ENCODE measurements at places on chromosomes 7 and 10. TPM values are rescaled to one million over a fixed set of nuclear protein-coding genes. Genes with fewer than 3 reads are reported as not detected.
A peak's percentile ranks its signal among the peaks of the same experiment; 100 is the strongest.

The HOXA1 gene
- 1.1 TPM for total RNA-seq

- no peak for DNase-seq
Measured at GRCh38 chr10:98029149-98030092, 1.0 kb downstream of the CRTAC1 start.

GRCh38 chr7:1810961-1811849, 141.1 kb downstream of the ELFN1 start:
- peak; percentile 48 for DNase-seq

DNA sequence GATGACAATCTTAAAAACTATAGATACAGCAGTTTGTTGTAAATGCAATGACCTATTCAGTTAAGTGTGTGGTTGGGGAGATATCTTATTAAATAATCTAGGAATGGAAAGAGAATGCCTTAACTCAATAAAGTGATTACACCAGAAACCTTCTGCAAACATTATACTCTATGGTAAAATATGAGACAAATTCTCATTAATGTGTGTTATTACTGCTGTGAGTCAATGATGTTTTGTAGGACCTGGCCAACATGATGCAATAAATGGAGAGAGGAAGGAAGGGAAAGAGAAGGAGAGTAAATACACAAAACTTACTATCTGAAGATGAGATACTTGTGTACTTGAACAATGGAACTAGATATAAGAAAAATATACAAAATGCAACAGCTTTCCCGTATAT, 25.1 kb downstream of the MKX start:
- DNase-seq: no peak

GRCh38 chr10:19654576-19654975, 161.7 kb upstream of the PLXDC2 start:
- no peak for DNase-seq

DNA sequence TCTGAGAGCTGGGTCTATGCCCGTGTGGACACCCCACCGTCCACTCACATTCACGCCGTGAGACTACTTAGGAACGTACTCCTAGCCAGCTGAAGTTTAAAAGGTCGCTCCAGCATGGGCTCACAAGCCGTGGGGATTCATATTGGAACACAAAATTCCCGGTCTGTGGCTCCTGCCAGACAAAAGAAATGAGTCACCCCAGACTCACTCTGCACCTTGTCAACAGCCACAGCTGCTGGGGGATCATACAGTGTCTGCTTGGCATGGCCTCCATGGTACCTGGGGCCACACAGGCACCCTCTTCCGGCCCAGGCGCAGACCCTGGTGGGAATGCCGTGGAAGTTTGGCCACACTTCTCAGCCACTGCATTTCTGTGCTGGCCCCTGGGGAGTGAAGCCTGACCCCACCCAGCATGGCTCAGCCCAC, 228.4 kb downstream of the DNAJB6 start:
- DNase-seq: no peak

DNA sequence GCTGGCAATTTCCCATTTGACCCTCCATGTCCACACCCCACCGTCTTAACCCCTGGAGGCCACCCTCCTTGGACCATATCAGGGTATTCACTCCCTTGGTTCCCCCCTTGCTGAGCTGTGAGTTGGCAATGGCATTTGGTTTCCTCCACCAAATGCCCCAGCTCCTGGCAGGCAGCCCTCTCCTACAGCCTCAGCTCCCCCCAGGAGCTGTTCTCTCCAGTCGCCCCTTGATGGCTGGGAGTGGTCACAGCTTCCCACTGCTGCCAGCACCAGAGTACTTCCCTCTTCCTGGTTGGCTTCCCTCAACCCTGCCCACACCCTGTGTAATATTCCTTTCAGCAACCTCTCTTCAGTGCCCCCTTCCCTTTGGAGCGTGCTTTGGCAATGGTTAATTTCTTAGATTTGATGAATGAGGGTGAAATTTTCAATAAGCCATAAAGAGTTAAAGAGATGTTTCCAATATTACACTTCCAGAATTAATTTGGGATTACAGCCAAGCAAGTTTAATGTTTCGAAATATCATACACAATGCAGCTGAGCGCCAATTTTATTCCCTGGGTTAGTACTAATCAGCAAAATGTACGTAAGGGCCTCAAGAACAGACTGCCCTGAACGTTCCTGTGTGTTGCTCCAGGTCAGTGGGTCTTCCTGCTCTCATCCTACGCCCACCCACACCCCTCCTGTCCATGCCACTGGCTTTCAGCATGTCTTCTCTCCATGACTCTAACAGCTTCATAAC, 207.1 kb upstream of the NFE2L3 start:
- DNase-seq: no peak

Measured in ovary (tissue), 10 donors.